ENCODE measurements at places on chromosomes 12 and 14.

- DNase-seq: no peak
Measured at GRCh38 chr12:100348657-100349454, 8.0 kb upstream of the SLC17A8 start.

GRCh38 chr14:92135269-92135668, 13.5 kb downstream of the CPSF2 start:
- no peak for DNase-seq

DNA sequence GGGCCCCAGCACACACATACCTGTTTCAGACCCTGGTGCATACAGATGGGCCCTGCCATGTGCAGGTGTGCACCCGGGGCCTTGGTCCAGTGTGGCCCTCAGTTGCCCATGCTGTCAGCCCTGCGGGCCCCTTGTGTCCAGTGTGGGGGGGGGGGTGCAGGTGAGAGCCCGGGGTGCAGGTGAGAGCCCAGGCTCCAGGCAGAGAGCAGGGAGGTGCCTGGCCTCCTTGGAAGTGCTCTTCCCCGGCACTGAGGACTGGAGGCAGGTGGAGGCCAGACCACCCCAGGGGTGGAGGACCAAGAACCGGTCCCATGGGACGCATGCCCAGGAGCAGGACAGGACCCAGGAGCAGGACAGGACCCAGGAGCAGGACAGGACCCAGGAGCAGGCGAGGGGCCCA, 40.9 kb downstream of the FBRSL1 start:
- DNase-seq: no peak

GRCh38 chr12:6948873-6949594, 2.1 kb upstream of the PTPN6 start:
- DNase-seq: no peak

DNA sequence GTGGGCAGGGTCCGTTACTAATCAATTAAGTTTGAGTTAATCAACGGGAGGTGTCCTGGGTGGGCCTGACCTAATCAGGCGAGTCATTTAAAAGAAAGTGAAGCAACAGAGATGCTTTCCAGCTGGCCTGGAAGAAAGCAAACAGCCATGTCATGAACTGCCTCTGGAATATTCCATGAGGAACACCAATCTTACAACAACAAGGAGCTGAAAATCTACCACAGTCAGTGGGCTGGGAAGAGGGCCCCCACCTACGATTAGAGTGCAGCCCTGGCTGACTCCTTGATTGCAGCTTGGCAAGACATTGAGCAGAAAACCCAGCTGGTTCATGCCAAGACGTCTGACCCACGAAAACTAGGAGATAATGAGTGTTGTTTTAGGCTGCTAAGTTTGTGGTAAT, 56.2 kb downstream of the SSPN start:
- DNase-seq: no peak

DNA sequence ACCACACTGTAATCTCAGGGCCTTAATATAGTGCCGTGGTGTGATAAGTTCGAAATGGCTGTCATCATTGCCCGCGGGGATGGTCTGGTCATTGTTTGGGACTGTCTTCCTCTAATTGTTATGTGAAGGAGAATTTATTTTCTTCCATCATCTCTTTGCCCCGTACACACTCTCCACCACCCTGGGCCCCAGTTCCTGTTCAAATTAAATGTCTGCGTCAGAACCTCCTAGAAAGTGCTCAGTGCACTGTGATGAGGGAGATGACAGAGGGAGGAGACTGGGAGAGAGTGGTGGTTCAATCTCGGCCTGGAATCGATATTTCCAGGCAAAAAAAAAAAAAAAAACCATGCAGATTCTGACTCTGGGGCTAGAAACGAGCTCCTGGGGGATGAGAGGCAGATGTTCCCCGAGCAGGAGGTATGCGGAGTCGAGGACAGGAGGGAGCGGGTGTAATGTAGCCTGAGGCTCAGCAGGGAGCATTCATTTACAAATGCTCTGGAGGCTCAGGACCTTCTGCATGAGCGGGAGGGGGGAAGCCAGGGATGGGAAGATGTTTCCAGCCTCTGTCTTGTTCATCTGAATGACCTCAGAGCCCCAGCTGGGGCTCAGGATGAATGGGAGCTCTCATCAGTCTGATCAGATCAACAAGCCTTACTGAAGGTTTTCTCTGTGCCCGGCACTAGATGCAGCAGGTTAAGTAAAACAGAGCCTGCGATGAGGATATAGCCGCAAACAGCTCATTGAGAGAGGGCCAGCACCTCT, 219.5 kb downstream of the TBX5 start:
- no peak for DNase-seq

- DNase-seq: no peak
Measured at GRCh38 chr12:67772267-67773169, 124.0 kb downstream of the DYRK2 start.

- DNase-seq: no peak
Measured at GRCh38 chr14:92702441-92702918, 45.9 kb downstream of the LGMN start.

GRCh38 chr12:92745856-92746550, 43.2 kb downstream of the PLEKHG7 start:
- no peak for DNase-seq

DNA sequence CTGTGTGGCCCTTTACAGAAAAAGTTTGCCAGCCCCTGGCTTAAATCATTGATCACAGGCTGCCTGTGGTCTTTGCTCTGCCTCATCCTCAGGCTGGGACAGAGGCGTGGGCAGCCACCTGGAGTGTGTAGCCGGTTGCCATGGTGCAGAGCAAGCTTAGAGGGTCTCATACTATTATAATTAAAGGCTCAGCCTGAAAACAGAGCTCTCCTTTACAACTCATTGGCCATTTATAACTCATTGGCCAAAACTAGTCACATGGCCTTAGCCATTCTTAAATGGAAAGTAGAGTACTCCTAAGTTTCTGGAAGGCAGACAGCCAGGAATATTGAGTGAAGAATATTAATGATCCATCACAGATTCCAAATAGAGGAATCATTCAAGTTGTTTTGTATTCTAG, 3.0 kb downstream of the HSP90B1 start:
- DNase-seq: no peak

GRCh38 chr14:52244997-52245396, 22.5 kb upstream of the PTGDR start:
- DNase-seq: no peak

GRCh38 chr14:45144658-45145057, 8.9 kb downstream of the FANCM start:
- DNase-seq: no peak

DNA sequence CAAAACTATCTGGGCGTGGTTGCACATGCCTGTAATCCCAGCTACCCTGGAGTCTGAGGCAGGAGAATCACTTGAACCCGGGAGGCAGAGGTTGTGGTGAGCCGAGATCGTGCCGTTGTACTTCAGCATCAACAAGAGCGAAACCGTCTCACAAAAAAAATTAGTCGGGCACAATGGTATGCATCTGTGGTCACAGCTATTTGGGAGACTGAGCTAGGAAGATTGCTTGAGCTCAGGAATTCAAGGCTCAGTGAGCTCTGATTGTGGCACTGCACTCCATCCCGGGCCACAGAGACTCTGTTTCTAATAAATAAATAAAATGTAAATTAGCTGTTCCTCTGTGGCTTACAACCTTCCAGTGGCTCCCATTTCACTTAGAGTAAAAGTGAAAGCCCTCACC, 28.0 kb downstream of the RCOR1 start:
- no peak for DNase-seq

GRCh38 chr14:32564596-32564995, 235.5 kb downstream of the AKAP6 start:
- no peak for DNase-seq

DNA sequence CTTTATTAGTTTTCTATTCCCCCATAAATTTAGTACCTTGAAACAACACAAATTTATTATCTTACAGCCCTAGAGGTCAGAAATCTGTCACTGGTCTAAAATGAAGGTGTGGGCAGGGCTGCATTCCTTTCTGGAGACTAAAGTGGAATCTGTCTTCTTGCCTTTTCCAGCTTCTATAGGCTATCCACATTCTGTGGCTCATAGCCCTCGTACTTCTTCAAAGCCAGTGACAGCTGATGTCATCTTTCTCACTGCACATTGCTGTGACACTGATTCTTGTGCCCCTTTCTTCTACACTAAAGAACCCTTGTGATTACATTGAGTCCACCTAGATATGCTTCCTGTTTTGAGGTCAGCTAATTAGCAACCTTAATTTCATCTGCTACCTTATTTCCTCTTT, 23.2 kb upstream of the DCN start:
- no peak for DNase-seq

GRCh38 chr14:105527826-105528585, 1.6 kb downstream of the TMEM121 start:
- DNase-seq: peak; percentile 99

Measured in GM19239 (cell line).